ENCODE measurements at places on chromosomes 5 and 9. TPM values are rescaled to one million over a fixed set of nuclear protein-coding genes. Genes with fewer than 3 reads are reported as not detected.

- no peak for DNase-seq
Measured at GRCh38 chr5:175847503-175847902, 23.9 kb upstream of the CPLX2 start.

The PIP5KL1 gene
- 3.0 TPM for total RNA-seq

The MARVELD2 gene
- total RNA-seq = 1.3 TPM

- DNase-seq = no peak
Measured at GRCh38 chr9:6780690-6781089, 22.9 kb downstream of the KDM4C start.

The MLANA gene
- not detected for total RNA-seq

DNA sequence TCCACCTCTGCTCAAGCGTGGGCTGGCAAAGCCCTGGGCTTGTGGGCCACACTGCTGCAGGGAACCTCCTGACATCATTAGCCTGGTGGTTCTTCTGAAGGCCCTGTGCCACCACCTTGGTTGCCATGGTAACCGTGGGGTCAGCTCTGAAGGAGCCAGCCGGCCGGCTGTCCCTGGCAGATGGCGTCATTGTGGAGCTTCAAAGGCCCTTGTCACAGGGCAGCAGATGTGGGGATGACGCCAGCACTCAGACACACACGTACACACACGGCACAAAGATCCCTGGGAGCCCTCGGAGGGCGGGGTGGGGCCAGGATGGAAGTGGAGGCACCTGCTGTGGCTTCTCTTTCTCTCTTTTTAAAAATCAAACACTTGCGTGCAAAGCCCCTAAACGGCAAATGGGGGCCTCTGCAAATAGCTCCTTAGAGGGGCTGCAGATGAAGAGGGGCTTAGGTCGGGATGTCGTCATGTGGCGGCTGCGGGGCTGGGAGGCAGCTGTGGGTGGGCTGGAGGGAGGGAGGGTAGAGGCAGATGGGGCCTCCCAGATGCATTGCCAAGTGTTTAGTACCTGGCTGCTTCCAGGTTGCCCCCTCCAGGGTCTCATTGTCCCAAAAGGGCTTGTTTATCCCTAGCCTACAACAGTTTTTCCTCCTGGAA is 19.5 kb upstream of the RPL26L1 start:
- no peak for DNase-seq

DNA sequence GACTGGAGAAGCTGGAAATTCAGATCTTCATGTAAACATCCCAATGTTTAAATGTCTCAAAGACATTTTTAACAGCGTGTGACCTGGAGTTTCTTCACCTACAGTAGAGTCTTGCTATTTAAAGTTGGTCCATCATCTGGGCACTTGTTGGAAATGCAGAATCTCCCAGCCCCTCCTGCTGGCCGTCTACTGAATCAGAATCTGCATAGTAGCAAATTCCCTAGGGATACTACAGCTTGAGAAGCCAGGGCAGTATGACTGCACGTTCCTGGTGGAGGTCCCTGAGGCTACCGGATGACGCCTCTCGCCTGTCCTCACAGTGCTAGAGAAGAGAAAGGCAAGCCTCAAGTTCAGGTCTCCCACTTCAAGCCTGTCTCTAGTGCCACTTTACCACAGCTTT is 15.7 kb downstream of the SAP30L start:
- DNase-seq = no peak

DNA sequence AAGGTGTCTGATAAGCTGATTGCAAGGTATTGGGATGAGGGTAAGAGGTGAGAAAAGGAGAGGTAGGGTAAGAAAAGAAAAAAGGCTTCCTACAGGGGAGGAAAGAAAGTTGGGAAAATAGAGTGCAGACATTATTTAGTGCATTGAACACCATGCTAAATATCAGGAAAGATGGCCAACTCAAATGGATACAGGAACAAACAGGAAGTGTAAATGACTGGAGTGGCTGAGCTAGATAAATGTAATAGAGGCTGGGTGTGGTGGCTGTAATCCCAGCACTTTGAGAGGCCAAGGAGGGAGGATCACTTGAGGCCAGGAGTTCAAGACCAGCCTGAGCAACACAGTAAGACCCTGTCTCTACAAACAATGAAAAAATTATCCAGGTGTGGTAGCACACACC is 32.2 kb downstream of the OTP start:
- no peak for DNase-seq

DNA sequence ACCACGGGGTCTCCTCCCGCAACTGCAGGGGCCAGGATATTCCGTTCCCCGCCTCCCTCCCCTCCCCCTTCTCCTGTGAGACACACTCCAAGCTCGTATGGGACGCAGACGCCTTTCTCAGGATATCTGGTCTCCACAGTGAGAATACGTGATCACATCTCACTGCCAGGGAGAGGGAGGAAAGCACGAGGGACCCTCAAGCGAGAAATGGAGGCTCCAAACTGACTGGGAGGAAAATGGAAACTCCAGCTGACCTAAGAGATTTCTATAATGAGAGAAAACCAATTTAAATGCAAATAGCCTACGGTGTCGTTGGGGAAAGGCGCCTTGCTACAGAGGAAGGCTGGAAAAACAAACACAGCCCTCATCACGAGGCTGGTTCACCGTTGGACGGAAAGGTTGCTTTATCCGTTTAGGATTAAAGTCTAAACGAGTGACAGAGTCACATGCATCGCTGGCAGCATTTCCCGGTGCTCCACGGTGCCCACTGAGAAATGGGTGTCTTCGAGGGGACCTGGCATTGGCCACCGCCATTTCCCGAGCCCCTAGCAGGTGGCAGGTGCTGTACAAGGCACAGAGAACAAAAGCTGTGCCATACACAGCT is 116.9 kb upstream of the CPEB4 start:
- DNase-seq = no peak

DNA sequence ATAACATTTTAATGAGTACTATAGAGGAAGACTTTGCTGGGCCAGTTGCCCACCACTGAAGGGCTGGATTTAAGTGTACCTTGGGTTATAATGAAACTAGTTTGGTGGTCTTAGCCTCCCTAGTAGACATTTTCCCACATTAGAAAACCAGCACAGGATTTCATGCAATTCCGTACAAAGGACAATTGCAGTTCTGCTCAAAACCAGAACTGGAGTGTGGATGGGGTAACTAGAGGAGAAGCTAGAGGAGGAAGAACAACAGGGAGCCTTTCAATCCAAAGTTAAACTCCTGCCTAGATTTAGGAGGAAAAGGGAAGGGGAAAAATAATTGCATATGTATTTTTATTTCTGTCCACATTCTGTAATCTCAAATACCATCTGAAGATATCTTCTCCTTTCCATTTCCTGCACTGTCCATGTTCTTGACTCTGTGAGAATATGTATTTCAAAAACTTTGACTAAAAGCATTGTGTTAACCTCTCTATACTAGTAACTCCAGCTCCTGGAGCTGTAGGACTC is 97.5 kb upstream of the SSBP2 start:
- DNase-seq = no peak

The MYORG gene
- total RNA-seq = 7.6 TPM

The SEMA6A gene
- 21.3 TPM for total RNA-seq

- DNase-seq = no peak
Measured at GRCh38 chr9:4933177-4933576, 51.9 kb upstream of the JAK2 start.

DNA sequence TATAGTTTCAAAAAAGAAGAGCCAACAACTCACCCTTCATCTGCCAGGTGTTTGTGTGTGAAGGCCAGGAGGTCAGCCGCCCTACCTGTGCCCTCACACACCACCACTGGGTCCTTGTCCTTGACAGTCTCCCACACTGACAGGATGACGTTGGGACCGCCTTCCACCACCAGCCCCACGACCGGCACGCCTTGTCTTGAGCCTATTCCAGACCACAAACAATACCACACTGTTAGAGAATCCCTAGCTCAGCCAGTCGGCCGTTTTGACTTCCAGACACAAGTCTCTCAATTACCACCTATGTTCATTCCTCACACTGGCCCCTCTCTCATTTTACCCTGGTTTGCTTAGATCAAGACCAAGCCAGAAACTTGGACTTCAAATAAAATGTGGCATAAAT is 66.1 kb downstream of the TRPM6 start:
- DNase-seq = no peak

GRCh38 chr5:150489360-150490295 is 18.3 kb upstream of the NDST1 start:
- no peak for DNase-seq

GRCh38 chr5:100838048-100838473 is 65.0 kb downstream of the ST8SIA4 start:
- DNase-seq = no peak

DNA sequence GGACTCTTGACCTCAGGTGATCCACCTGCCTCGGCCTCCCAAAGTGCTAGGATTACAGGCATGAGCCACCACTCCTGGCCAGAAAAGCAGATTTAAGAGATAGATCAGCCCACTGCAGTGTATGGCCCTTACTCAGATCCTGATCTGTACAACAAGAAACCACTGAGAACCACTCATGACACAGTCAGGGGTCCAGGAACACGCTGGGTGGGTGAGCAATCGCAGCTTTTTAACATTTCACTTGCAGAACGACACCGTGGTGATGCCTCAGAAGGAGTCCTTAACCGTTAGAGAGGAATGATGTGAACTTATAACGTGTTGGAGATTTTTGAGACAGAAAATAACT is 45.3 kb upstream of the NSMF start:
- no peak for DNase-seq

The SIT1 gene
- 1.0 TPM for total RNA-seq

The TAF11L10 gene
- total RNA-seq = not detected

GRCh38 chr5:88888291-88888690 is 5.3 kb upstream of the MEF2C start:
- no peak for DNase-seq

GRCh38 chr9:38724754-38725153 is 4.8 kb upstream of the FAM240B start:
- DNase-seq = no peak

- no peak for DNase-seq
Measured at GRCh38 chr9:86697213-86697612, 250.1 kb downstream of the GAS1 start.

The COL5A1 gene
- total RNA-seq = 55.0 TPM

The ROPN1L gene
- not detected for total RNA-seq

DNA sequence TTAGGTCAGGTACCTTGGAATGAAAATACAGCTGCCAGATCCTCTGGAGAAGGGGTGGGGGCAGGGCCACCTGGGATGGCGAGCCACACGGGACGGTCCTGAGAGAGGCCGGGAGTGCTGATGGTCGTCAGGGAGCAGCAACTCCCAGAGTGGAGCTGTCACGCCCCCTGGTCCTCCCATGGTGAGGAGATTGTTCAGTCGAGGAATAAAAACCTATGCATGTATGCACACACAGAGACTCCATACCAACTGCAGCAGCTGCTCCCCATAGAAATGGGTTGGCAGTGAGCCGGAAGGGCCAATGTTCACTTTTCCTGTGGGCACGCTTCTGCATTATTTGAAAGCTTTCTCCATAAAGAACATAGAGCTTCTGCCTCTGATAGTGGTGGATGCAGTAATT is 45.2 kb upstream of the SEMA4D start:
- DNase-seq = no peak

DNA sequence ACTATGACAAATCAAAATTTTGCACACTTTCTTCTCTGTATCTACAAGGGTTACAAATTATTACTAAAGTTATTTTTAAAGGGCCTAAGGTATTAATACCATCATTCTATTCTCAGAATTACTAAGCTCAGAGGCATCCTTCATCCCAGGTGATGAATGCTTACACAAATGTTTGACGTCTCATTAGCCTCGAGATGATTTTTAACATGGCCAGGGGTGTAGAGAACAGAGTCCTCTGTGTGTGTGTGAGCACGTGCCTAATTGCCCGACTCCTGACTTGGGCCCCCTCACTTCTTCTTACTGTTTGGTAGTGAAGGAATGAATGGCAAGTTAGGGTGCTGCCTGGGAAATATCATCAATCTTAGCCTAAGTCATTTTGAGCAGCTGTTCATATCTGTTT is 221.1 kb downstream of the ENC1 start:
- DNase-seq = no peak

GRCh38 chr5:81003811-81004386 is 43.7 kb downstream of the RASGRF2 start:
- no peak for DNase-seq

GRCh38 chr5:56565644-56566043 is 249.7 kb upstream of the MAP3K1 start:
- no peak for DNase-seq

GRCh38 chr5:143652108-143652700 is 159.8 kb upstream of the HMHB1 start:
- no peak for DNase-seq

The TMC1 gene
- 0.13 TPM for total RNA-seq

The ACOT12 gene
- not detected for total RNA-seq

The IL33 gene
- total RNA-seq = 38.8 TPM

- no peak for DNase-seq
Measured at GRCh38 chr9:1083325-1083913, 33.3 kb downstream of the DMRT2 start.

- DNase-seq = no peak
Measured at GRCh38 chr9:34566322-34566721, 23.2 kb downstream of the CNTFR start.

DNA sequence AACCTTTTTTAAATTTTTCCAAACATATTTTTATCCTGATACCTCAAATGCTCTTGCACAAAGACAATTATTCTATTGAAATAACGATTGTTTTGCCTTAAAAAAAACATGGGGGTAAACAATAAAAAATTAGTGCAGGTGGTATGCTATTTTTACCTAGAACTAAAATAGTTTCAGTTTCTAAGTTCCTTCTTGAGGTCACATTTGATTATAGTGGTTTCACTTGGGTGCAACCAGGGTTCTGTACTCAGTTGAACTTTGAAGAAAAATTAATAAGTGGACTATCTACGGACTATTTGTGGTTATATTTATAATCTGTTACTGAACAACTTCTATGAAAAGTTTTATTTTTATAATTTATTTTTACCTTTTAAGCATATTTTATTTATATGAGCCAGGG is 387.1 kb upstream of the IZUMO3 start:
- no peak for DNase-seq

The FGFR4 gene
- 3.9 TPM for total RNA-seq

DNA sequence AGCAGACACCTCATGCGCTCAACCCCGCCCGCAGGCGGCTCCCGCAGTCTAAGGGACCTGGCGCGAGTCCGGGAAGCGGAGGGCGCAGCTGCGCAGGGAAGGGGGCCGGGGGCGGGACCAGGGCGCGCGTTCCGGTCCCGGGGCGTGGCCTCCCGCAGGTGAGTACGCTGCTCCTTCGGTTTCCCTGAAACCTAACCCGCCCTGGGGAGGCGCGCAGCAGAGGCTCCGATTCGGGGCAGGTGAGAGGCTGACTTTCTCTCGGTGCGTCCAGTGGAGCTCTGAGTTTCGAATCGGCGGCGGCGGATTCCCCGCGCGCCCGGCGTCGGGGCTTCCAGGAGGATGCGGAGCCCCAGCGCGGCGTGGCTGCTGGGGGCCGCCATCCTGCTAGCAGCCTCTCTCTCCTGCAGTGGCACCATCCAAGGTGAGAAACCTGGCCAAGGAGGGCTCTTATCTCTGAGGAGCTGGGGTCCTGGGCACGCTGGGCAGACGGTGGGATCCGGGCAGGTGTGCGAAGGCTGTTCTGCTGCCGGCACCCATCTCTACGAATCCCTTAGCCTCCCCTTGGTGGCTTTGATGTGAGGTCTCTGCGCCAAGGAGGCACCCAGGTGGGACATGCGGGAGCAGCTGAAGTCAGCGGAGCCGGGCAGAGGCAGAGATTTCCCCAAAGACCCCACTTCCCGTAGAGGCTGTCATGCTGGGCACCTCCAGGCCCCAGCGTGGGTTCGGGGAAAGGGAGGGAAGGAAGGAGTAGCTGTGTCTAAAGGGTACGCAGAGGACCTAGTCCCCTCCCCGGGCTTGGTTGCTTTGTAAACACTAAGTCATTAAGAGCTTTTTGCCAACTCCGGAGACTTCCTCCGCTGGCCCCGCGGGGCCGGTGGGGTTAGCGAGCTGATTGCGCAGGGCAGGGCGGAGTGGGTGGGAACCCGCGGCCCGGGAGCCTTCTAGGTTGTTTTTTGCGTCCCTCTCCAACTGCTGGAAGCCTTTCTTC is at the start of gene F2RL1:
Gene F2RL1 (plus strand): TSS at position 187 of the 988 bp plus-strand sequence. CDS start 153 bp downstream, at position 340.
- peak; percentile 35 for DNase-seq
